ENCODE measurements at places on chromosomes 5 and 9. TPM values are rescaled to one million over a fixed set of nuclear protein-coding genes. Genes with fewer than 3 reads are reported as not detected.

- no peak for DNase-seq
Measured at GRCh38 chr9:110521206-110521605, 58.3 kb downstream of the SVEP1 start.

DNA sequence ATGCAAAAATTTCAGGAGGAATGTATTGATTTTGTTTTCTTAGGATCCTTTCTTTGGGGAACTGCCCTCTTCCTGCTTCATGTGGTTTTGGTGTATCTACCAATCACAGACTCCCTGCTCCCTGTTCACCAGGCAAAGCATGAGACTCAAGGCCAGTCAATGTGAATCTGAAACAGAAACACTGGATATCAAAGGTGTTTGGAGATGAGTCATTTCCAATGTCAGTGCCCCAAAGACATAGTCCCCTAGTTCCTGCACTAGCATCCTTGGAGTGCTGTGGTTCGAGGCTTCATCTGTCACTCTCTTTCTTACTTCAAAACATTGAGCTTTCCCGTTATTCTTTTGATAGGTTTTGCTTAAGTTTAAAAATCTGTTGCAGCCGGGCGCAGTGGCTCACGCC lies 8.1 kb downstream of the PPP3R2 start:
- DNase-seq: no peak

The ENTREP1 gene
- 2.1 TPM for total RNA-seq

The SCGB3A2 gene
- total RNA-seq: not detected

GRCh38 chr5:159504857-159505304 lies 174.6 kb upstream of the IL12B start:
- DNase-seq: no peak

- no peak for DNase-seq
Measured at GRCh38 chr5:141330299-141331080, at the start of gene PCDHGA1. Gene PCDHGA1 (plus strand): TSS chr5:141330514.

DNA sequence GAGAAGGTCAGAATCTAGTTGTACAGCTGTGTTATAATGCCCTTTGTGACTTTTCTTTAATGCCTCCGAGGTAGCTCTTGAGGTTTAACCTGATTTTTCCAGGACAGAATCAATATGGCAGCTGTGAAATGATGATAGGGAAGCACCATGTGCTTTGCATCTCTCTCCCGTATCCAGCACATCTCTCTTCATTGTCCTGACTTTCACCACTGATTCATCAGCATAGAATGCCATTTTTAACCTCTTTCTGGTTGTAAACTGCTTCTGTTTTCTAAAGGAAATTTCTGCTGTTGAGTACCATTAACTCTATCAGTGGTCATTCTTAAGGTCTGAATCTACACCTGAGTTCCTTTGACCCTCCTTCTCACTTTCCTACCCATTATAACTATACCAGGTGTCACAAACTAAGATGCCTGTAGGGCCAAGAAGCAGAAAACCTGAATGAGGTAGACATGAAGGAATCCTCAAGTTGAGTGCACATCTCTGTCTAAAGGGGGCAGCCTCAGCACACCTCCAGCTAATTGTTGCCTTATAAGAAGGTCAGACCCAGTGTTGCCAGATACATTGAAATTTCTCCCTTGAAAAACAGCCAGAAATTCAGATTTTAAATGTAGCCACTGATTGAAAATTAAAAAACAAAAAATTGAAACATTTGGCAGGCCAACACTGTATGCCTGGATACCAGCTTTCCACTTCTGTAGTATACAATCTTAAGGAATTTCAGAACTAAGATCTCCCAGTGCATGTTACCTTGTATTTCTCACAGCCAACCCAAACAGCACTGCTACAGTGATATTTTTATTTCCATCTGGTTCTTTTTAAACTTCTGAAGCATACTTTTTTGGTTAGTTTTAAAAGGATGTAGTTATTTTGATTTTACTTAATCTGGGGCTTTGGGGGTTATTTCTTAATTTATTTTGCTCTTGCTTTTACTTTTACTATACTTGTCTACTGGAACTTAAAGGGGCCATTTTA lies 35.8 kb upstream of the TLX3 start:
- DNase-seq: no peak

The LCN2 gene
- total RNA-seq: 773 TPM

GRCh38 chr5:80925931-80926330 lies 34.2 kb upstream of the RASGRF2 start:
- DNase-seq: no peak

The NUP188 gene
- total RNA-seq: 62.0 TPM

The ABLIM3 gene
- 24.3 TPM for total RNA-seq

The DIRAS2 gene
- total RNA-seq: not detected

DNA sequence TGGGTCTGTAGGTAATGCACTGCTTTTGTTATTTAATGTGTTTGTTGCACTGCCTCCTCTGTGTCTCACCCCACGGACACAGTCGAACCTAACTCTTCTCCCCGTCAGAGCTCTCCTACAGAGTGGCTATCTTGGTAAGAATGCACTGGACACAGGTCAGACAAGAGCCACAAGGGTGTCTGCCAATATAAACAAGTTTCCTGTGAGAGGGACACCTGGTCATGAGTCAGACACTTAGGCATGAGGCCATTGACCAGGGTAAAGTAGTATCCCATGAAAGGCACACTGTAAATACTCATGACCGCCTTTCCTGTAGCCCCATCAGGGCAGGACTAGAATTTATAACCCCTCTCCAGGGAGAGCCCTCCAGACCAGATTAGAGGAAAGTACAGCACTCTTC lies 115.5 kb downstream of the SLC12A2 start:
- no peak for DNase-seq

DNA sequence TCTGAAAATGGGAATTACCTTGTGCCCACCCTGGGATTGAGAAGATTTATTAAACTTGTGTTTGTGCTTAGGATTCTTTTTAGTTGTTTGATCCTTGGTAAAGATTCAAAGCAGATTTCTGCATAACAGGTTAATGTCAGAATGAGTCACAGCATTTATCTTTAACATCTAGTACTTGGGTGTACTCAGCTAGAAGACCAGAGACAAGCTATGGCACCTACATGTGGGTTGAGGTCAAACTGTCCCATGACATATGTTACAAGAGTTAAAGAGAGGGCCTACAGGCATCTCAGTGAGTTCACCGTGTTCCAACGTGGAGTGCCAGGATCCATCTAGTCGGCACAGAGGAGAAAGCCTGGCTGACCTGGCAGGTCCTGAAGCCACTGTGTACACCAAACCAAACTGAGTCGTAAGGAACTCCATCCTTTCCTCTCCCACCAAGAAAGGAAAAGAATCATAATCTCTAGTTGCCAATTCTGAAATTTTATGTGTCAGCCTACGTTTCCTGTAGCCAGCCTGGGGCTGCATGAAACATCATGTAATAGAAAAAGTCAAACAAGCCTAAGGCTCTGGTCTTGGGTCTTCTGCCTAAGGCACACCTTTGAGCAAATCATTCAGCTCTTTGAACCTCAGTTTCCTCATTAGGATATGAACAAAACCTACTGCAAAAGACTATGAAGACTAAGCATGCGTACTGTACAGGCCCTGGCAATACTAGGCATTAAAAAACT lies 73.7 kb downstream of the RCL1 start:
- DNase-seq: no peak

The CATSPER3 gene
- total RNA-seq: not detected

The RC3H2 gene
- 24.6 TPM for total RNA-seq

The SOHLH1 gene
- total RNA-seq: not detected

All from esophagus squamous epithelium (tissue), 5 donors.